ENCODE measurements at places on chromosomes 5 and 9.

DNA sequence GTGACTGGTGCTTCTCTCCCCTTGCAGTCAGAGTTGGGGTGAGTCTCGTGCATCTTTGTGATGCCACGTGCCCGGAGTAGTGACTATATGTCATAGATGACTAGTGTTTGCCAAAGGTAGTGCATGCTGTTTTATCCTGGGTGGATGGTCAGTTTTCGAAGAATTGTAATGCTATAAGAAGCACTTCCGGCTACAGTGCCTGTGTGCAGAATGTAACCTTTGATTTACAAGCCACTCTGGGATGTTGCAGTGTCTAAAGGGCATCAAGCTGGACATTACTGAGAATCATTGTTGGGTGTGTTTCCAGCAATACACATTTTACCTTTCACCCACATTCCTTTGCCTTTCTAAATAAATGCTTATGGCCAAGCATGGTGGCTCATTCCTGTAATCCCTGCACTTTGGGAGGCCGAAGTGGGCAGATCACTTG is 16.7 kb downstream of the MVB12B start:
- no peak for DNase-seq

- no peak for DNase-seq
Measured at GRCh38 chr5:65262649-65263059, 219.1 kb downstream of the ADAMTS6 start.

DNA sequence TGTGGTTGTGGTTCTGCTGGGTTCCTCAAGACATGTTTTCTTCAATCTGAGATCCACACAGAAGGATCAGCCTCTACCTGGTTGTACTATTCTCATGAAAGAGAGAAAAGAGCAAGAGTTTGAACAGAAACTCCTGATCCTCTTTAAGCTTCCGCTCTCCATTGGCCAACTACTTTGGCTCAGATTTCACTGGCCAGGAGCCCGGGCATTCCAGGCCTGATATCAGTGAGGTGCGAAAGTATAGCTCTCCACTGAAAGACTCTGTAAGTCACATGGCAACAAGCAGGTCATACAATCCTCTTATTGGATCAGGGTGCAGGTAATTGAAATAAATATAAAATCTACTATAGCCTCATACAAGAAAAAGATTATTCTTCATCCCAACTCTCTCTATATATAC is 920.5 kb downstream of the TLE4 start:
- no peak for DNase-seq

GRCh38 chr9:101383361-101383760 is 1.4 kb downstream of the BAAT start:
- no peak for DNase-seq

GRCh38 chr9:22031655-22032411 is 22.7 kb upstream of the CDKN2B start:
- DNase-seq = no peak

GRCh38 chr5:135114759-135115158 is 80.7 kb upstream of the PITX1 start:
- DNase-seq = no peak

GRCh38 chr9:129174102-129174723 is 3.8 kb downstream of the IER5L start:
- peak; percentile 77 for DNase-seq

- no peak for DNase-seq
Measured at GRCh38 chr5:139848508-139849100, 53.0 kb downstream of the PSD2 start.

DNA sequence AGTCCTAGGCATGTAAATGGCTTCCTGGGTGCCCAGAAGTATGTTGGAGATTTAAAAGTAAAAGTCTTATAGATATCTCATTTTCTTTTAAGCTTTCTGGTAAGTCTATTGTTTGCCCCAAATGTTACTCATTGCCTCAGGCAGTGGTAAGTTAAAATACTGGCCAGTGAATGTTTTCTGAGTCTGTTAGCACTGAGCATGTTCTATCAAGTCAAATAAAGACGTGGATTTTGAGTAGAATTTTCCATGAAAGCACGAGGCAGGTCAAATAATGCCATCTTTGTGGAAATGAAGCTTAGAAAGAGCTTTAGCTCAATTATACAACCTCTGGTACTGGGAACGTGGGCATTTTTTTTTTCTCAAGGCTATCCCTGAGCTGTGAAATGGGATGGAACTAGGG is 651.3 kb upstream of the ACO1 start:
- no peak for DNase-seq

GRCh38 chr5:119417891-119418605 is 34.2 kb upstream of the HSD17B4 start:
- no peak for DNase-seq

DNA sequence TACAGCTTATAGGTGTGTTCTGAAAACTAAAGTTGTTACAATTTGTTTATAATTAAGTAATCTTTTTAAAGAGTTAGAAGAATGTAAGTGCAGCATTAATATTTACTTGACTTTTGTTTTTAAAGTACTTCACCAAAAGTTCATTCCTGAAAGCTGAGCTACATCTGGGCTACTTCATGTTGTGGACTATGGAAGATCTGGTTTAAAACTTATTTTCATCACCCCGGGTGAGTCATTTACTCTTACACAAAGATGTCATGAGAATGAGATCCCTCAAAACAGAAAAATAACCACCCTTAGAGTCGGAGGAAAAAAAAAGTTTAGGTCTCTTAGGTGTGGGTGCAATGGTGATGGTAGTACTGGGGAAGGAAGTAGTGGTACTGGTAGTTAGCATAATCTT is 5.1 kb downstream of the POU5F2 start:
- no peak for DNase-seq

GRCh38 chr5:123208668-123209501 is 119.8 kb downstream of the PRDM6 start:
- DNase-seq = no peak

DNA sequence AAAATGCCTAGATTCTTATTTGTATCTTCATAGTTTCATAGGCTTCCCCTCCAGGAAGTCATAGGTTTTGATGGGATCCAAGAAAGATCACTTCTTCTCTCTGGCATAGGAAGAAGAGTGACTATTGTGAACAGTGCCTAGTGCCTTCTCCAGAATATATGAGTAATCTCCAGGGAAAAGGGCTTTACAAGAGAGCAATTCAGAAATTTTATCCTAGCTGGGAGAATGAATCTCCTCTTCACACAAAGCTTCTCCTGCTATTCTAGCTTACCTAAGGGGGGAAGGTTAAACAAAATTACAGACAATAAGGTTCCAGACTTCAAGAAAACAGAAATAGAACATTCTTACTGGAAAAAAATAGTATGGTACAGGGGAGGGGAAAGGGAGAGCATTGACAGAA is 1193.3 kb upstream of the CDH6 start:
- DNase-seq = no peak

- no peak for DNase-seq
Measured at GRCh38 chr9:121252104-121252851, 15.7 kb upstream of the GSN start.

GRCh38 chr9:2027543-2028160 is 12.5 kb downstream of the SMARCA2 start:
- DNase-seq = no peak

- no peak for DNase-seq
Measured at GRCh38 chr5:168916266-168916665, 337.1 kb upstream of the PANK3 start.

DNA sequence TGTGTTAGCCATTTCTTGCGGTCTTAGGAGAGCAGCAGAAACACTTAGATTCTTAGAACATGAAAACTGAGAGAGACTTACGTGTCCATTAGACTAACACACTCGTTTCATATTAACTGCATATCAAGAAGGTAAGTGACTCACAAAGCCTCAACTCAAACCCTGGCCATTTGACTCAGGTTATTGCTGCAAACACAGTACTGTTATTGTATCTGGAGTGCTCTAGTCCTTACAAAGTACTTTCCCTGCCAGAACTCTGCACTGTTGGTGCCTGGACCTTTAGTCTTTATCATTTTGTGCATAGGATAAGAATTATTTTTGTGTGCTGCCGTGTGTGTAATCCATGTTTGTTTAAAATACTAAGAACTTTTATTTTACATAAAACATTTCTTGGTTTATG is 155.7 kb downstream of the FBXL7 start:
- DNase-seq = no peak

DNA sequence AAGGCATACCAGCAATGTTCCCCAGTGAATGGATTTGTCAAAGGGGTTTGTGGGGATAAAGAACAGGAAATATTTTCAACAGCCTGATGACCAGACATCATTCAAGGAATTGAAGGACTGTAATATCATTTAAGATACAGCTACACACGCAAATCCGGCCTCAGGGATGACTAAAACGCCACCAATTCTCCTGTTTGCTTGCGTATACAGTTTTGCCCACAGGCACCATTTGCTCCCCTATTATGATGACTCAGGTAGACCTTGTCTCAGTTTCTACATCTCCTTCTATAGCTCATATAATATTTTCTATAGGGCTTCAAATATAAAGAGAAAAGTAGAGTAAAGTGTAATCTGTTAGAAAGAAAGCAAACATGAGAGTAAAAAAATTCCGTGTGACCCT is 29.7 kb upstream of the ITGA1 start:
- DNase-seq = no peak

DNA sequence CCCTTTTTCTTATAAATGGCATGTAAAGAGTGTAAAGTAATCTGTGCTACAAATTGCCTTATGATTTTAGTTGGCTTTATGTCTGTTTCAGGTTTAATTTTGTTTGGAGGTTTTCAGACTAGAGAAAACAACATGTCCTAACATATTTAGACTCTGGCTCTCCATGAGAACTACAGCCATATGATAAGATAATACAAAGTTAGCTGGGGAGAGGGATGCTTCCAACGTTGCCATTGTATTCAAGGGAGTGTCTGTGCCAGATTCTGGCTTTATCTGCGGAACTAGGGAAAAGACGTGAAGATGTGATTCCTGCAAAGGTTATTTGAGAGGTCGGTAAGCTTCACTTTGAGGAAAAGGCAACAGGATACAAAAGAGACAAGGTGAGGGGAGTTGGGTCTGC is 140.0 kb upstream of the OTULINL start:
- no peak for DNase-seq

- peak; percentile 54 for DNase-seq
Measured at GRCh38 chr9:33151007-33151557, 16.1 kb downstream of the B4GALT1 start.

DNA sequence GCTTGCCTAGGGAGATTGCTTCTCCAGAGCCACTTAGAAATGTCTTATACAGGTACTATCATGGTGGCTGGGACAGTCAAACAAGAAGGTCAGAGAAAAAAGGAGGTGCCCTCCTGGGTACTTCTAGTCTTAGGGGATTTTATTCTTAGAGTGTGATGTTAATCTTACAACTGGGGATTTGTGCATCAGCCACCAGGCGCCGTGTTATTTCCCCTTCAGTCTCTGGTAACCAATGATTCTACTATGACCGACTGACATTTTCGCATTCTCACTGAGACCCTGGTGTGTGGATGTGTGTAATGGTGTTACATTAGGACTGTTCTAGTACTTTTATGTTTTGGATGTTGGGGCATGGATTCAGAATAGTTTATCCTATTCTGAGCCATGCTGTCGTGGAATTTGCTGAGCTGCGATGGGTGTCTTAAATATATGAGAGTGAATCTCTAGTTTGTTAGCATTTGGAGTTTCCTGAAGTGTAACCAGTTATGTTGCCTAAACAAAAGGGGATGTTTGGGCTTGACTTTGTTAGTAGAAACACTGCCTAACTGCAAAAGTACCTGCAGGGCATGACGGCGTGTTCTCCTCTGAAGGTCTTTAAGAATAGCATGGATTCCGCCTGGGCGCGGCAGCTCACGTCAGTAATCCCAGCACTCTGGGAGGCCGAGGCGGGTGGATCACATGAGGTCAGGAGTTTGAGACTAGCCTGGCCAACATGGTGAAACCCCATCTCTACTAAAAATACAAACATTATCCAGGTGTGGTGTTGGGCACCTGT is 175.2 kb upstream of the DAP start:
- no peak for DNase-seq

DNA sequence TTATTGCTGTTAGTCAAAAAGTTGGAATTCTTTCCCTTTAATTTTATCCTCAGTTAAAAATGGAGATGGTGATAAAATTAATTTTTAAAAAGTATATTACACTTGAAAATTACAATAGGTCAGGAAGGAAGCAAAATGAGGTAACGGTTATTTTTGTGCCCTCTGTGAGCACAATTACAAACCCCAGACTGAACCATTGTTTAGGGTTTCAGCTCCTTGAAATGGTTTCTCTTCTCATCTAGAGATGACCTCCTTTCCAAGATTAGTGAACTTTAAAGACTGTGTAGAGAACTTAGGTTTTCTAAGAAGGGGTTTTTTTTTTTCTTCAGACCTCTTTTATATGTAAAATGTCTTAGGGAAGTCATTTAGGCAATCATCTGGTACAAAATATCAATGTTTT is 126.2 kb upstream of the CHD1 start:
- no peak for DNase-seq

DNA sequence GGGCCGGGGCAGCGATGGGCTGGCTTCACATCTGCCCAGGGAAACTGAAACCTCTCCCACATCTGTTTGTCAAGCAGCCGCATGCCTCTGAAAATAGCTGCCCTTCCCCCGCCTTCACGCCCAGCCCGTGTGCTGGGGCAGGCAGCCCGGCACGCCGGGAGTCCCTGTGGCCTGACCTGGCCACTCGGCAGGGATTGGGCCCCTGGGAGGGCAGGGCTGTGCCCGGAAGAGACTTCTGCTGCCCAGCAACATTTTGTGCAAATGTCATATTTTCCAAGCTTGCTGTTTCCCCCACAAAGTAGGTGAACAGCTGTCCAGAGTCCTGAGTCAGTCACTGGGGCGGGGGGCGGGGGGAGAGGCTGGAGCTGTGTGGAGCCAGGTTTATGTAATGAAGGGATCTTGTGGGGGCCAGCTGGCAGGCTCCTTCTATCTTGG is 8.2 kb downstream of the COL27A1 start:
- no peak for DNase-seq

GRCh38 chr5:80076131-80077050 is 41.2 kb downstream of the THBS4 start:
- DNase-seq = no peak

DNA sequence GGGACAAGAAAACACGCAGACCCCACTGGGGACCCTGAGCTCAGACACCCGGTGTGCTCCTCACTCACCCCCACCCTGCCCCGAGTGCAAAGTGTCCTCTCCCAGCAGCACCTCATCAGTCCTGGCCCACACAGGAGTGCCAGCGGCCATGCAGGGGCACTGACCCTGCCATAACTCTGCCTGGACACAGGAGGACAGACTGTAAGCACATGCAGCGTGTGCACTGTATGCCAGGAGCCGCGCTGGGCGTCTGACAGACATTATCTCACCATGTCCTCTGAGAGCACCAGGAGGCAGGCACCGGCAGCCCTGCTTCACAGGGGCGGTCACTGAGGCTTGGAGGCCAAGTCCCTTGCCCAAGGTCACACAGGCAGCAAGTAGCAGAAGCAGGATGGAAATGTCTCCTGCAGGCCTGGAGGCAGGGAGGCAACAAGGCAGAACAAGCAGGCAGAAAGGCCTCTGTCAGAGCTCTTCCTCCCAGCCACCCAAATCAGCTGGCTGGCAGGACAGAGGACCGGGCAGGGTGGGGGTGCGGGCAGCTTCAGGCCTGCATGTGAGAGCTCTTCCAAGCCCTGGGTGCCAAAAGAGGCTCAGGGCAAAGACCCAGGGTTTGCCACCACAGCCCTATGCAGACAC is 8.4 kb downstream of the EEIG1 start:
- DNase-seq = no peak

GRCh38 chr9:112864403-112864802 is 26.3 kb downstream of the SLC46A2 start:
- no peak for DNase-seq
